ENCODE measurements at places on chromosomes 3 and 15.

- no peak for DNase-seq
Observed at GRCh38 chr15:101675796-101676582, 23.8 kb upstream of the TM2D3 start.

- no peak for DNase-seq
Observed at GRCh38 chr15:23081271-23081670, 41.9 kb upstream of the TUBGCP5 start.

DNA sequence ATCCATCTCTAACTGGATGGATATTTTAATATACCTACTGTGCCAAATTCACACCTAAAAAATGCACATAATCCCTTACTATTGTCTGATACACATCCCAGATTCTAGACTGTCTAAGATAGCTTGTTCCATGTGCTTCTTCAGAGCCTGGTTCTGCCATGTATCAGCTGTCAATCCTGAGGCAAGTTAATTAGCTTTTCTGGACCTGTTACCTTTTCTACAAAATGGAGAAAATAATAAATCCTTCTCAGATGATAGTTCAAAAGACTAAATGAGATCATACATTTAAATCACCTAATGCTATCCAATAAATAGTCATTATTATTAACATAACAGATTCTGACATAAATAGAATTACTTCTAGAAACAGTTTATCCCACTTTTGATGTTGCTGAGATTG, 66.1 kb downstream of the KBTBD12 start:
- DNase-seq: no peak

- no peak for DNase-seq
Observed at GRCh38 chr3:189797103-189797750, 166.0 kb downstream of the TP63 start.

GRCh38 chr15:94075349-94075748, 156.0 kb upstream of the MCTP2 start:
- DNase-seq: no peak

- no peak for DNase-seq
Observed at GRCh38 chr3:181075098-181075497, 85.6 kb upstream of the DNAJC19 start.

- no peak for DNase-seq
Observed at GRCh38 chr15:47678040-47678439, 39.3 kb upstream of the SEMA6D start.

DNA sequence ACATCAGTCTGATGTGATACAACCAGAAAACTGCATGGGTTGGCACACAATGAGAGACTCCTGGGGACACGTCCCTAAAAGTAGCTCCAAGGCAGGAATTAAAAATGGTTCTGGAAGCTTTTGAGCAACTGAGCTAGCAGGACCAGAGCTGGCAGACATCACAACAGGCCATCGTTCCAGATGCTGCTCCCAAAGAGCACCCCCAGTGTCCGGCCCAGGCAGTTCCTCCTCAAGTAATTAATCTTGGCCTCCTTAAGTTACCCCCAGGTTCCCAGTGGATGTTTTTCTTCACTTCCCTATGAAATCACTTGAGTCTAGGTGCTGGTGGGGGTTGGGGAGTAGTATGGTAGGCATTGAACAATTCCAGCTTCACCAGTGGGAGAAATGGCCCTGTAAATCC, 711.6 kb downstream of the MECOM start:
- DNase-seq: no peak

DNA sequence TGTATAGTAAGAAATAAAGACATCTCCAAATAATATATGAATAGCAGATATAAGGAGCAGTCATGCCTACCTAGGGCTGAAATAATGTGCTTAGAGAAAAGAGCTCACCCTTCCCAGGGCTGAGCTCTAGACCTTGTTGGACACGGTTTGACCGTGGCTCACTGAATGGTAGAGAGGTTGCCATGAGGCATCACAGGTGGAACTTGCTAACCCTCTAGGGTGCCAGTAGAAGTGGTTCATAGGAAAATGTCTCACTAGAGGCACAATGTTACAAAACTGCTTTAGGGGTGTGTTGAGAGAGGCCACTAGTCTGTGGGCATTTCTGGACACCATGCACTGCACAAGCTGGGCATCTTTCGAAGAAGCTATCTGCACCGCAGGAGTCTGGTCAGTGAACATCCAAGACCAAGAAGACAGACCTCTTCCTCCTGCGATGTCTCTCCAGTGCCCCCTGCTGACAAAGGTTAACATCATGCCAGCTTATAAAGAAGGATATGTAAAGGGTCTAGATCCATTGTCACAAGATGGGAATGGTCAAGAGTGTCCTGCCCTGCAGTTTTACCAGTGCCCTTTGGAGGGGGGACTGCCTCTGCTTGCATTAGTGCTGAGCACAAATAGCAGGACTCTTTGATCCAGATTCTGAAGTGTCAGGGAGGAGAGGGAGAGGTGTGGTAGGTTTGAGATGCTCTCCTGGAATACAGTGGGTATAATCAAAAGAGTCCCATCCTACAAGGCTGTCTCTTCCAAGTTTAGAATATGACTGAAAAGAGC, 266.8 kb downstream of the ZNF385D start:
- no peak for DNase-seq

- no peak for DNase-seq
Observed at GRCh38 chr3:21779909-21780308, 28.9 kb upstream of the ZNF385D start.

All from T1000 (cell line).